SJSA1 (cell line): ENCODE measurements at places on chromosomes 13 and 19. TPM values are rescaled to one million over a fixed set of nuclear protein-coding genes. Genes with fewer than 3 reads are reported as not detected.

ZNF534 gene
- not detected in 2 replicates for total RNA-seq

PNMA8B gene
- not detected in 2 replicates for total RNA-seq

GRIN3B gene
- not detected in 2 replicates for total RNA-seq

ELANE gene
- total RNA-seq = not detected in 2 replicates

ATP12A gene
- total RNA-seq = not detected in 2 replicates

CD22 gene
- 0.03 and 0.21 TPM in 2 replicates for total RNA-seq

ZNF98 gene
- not detected in 2 replicates for total RNA-seq

PHF11 gene
- total RNA-seq = 20.1 and 52.2 TPM in 2 replicates

PSG1 gene
- 0.05 TPM in 1 of 2 replicates, not detected in the other for total RNA-seq

IL27RA gene
- 2.0 and 4.0 TPM in 2 replicates for total RNA-seq

KLHL1 gene
- not detected in 2 replicates for total RNA-seq

PRRG2 gene
- total RNA-seq = not detected in 2 replicates

PSPN gene
- 1.2 and 1.3 TPM in 2 replicates for total RNA-seq

OR7D2 gene
- total RNA-seq = 0.03 TPM in 1 of 2 replicates, not detected in the other

ZNF419 gene
- 8.8 and 9.9 TPM in 2 replicates for total RNA-seq

NCAN gene
- not detected in 2 replicates for total RNA-seq

ZC3H13 gene
- total RNA-seq = 6.7 and 12.2 TPM in 2 replicates

MUC16 gene
- total RNA-seq = not detected in 2 replicates

VSIG10L gene
- 0.08 and 0.25 TPM in 2 replicates for total RNA-seq

EPS8L1 gene
- 3.5 and 11.8 TPM in 2 replicates for total RNA-seq

B9D2 gene
- 3.3 and 10.7 TPM in 2 replicates for total RNA-seq

FXYD3 gene
- total RNA-seq = not detected in 2 replicates

KCTD4 gene
- 0.08 TPM in 1 of 2 replicates, not detected in the other for total RNA-seq

CYP2F1 gene
- total RNA-seq = not detected in 2 replicates

ZNF552 gene
- 3.3 and 3.5 TPM in 2 replicates for total RNA-seq

TUBA3C gene
- total RNA-seq = not detected in 2 replicates

COX6B2 gene
- total RNA-seq = 0.11 TPM in 1 of 2 replicates, not detected in the other

PLIN5 gene
- total RNA-seq = not detected in 2 replicates

FIZ1 gene
- 2.4 and 5.4 TPM in 2 replicates for total RNA-seq

MZT1 gene
- 53.0 and 76.5 TPM in 2 replicates for total RNA-seq
